ENCODE measurements at places on chromosomes 7 and 10.
A peak's percentile ranks its signal among the peaks of the same experiment; 100 is the strongest.

- DNase-seq, result no peak
Measured at GRCh38 chr7:34916267-34916666, 121.0 kb downstream of the DPY19L1 start.

DNA sequence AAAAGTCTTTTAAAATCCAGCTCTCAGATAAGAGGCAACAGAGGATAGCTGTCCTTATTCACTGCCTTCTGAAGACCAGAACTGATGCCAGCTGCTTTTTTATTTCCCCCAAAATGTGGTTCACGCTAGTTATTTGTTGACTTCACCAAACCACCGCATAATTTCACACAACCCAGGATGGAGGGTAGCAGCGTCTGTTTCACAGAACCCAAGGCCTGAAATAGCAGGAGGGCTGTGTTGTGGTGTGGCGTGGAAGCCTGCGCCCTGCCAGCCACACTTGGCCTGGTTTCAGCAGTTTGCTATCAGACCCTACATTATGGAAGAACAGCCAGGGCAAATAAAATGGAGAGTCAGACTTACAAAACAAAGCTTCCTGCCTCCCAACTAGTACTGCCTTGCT is 155.4 kb downstream of the DYNC1I1 start:
- DNase-seq, result no peak

- no peak for DNase-seq
Measured at GRCh38 chr7:42742318-42742717, 169.6 kb downstream of the C7orf25 start.

DNA sequence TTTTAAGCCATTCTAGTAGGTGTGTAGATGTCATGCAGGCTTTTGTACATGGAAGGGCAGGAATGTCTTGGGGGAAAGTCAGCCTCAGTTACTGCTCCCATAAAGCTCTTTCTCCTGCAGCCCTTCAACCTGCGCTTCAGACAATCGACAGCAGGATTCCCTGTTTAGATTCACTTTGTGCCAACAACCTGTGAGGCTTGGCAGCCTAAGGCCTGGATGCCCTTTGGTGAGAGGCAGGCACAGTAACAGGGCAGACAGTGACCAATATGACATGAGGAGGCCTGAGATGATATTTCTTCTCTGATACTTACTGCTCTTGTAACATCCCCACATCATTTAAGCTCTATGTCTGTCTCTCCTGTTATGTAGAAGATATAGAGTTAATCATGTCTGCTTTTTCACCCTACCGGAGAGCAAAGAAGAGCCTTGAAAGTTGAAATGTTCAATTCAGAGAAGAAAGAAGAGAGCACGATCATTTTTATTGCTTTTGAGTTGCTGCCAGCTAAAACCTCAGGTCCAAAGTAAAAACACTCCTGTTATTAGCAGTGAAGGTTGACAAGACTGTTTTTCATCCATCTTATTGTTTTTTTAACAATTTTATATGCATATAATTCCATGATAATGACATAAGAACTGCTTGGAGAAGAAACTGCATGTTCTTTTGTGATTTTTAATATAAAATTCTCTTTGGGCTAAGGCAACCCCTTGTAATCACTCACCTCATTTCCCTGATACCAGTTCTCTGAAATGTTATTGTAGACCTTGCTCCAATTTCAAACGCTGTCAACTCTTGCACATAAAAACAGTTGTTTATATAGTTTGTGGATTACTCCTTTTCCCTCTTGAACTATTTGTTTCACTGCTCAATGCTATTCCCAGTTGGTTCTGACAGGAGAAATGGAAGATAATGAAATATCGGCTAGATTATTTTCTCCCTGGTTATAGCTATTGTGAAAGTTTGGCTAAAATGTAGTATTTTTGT is 140.9 kb downstream of the GALNT17 start:
- no peak for DNase-seq

GRCh38 chr7:131830681-131831080 is 274.3 kb upstream of the PODXL start:
- DNase-seq, result no peak

GRCh38 chr10:121495719-121496118 is 102.5 kb downstream of the FGFR2 start:
- no peak for DNase-seq

GRCh38 chr7:1814089-1814811 is 144.2 kb downstream of the ELFN1 start:
- no peak for DNase-seq

DNA sequence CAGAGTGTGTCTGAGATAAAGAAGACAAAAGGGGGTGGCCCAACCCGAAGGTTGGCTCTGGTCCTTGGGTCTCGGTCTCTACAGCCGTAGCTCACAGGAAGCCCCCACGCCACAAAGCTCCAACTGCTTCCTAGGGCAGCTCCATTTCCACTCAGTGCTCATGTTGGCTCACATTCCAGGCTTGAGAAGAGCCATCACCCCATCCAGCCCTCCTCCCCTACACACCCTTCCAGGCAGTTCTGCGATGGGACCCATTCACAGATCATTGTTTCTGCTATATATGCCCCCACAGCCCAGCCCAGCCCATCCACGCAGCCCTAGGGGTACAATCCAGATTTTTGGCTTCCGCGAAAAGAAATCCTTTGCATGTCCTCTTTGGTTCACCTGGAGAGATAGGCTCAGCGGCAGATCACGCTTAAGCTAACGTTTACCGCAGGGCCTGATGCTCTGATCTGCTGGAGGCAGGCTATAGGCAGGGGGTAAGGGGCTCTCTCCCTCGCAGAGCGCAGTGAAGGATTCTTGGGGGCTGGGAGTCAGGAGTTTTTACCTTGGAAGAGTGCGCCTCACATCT is 6.2 kb upstream of the HOXA11 start:
- no peak for DNase-seq

DNA sequence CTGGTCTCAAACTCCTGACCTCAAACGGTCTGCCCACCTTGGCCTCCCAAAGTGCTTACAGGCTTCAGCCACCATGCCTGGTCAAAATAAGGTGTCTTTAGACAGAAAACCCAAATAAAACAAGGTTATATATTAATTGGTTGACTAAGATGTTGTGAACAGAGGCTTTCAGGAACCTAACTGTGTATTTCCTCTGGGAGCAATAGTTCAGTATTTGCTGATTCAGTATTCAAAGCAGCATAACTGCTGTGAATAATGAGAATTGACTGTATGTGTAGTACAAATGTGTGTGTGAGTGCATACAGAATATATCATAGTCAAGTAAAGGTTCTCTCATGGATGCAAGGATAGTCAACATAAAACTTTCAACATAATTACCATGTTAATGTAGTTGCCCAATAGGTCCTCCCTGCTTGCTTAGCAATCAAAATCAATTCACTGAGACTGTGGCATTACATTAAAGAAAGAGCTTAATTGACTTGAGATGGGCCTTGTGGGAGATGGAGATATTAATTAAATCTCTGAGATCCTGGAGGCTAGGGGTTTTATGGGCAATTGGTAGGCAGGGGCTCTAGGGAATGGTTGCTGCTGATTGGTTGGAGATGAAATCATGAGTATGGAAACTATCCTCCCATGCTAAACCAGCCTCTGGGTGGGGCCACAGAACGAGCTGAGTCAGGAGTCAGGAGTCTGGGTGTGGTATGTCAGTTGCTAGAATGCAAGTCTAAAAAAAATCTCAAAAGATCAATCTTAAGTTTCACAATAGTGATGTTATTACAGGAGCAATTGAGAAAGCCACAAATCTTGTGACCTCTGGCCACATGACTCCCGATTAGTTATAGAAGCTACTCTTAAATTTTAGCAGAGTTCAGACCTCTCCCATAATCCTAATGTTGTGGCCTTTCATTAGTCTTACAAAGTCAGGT is 162.7 kb downstream of the AKR1D1 start:
- DNase-seq, result no peak

- no peak for DNase-seq
Measured at GRCh38 chr7:101772508-101773211, 44.8 kb upstream of the CUX1 start.

GRCh38 chr7:30980751-30981150 is 17.0 kb downstream of the GHRHR start:
- no peak for DNase-seq

- peak; percentile 3 for DNase-seq
Measured at GRCh38 chr7:90613088-90613498, 17.0 kb downstream of the CDK14 start.

DNA sequence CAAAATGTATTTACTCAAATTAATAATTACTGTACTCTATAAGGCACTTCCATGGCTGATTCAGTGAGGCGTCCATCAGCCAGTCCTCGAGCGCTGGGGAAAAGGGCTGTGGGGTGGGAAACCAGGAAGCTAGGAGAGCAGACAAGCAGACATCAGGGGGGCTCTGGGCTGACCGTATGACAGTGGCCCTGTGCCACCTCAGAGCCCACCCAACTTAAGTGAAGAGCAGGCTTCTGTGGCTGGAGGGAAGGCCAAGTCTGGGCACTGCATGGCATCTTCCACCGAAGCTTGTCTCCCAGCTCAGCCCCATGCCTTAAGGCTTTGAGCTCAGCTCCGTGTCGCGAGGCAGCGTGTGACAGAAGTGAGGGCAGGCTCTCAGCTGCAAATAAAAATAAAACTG is 464.5 kb upstream of the ZMIZ1 start:
- no peak for DNase-seq

GRCh38 chr7:42237811-42238541 is 967 bp upstream of the GLI3 start:
- DNase-seq, result no peak

GRCh38 chr10:14063531-14064285 is 267.0 kb downstream of the FRMD4A start:
- DNase-seq, result no peak

DNA sequence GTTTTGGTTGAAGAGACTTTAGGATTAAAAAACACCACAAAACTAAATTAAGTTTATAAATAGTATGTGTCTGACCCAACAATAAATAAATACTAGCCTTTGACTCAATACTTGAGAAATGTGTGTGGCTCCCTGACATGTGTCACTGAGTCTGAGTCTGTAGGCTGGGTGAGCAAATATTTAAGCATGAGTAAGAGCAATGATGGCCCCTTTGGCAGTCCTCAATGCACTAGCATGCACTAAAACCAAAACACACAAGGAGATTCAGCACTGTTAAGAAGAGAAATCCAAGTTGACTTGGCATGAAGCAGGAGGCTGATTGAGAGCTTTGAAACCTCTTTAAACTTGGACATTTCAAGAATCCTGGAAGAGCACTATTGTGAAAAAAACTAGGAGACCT is 37.1 kb downstream of the CCDC71L start:
- no peak for DNase-seq

DNA sequence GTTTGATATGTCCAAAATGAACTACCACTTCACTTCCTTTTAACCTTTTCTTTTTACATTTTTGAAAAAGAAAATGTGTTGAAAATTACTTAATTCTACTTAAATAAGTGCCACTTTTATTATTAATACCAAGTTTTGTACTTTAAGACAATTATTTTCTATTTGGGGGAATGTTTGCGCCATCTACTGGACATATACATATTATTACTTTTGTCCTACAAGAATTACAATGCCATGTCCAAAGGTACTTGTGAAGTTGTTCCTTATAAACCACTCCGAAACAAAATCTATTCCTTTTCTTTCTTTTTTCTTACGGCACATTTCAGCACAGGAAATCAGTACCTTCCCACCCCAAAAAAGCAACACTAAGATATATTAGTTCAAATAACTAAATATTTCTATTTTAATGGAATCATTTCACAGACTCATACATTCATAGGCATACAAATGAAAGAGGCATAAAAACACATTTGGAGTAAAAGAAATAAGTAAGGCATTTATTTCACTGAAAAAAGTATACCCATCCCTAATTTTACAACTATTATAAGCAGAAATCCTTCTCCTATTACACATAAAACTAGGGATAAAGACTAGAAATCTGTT is 169.9 kb downstream of the RNF133 start:
- DNase-seq, result peak; percentile 34

DNA sequence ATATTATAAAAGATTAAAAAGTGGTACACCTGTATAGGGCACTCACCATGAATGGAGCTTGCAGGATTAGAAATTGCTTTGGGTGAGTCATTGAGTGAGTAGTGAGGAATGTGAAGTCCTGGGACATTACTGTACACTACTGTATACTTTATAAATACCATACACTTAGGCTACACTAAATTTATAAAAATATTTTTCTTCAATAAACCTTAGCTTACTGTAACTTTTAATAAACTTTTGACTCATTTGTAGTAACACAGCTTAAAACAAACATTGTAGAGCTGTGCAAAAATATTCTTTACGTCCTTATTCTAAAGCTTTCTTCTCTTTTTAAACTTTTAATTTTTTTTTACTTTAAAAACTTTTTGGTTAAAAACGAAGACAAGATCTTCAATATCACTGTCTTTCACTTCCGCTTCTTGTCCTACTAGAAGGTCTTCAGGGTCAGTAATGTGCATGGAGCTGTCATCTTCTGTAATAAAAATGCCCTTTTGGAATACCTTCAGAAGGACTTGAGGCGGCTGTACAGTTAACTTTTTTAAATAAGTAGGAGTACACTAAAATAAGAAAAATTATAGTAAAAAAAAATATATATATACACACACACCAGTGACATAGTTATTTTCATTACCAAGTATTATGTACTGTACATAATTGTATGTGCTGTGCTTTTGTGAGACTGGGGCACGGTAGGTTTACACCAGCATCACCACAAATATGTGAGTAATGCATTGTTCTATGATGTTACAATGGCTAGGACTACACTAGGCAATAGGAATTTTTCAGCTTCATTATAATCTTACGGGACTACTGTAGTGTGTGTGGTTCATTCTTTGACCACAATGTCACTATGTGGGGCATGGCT is 3.5 kb downstream of the STK31 start:
- DNase-seq, result no peak

GRCh38 chr10:85864173-85864549 is 502.4 kb downstream of the GRID1 start:
- no peak for DNase-seq

- DNase-seq, result no peak
Measured at GRCh38 chr10:124705817-124706461, 38.2 kb downstream of the FAM53B start.

- DNase-seq, result peak; percentile 81
Measured at GRCh38 chr10:60140651-60141632, 234.6 kb upstream of the CCDC6 start.

GRCh38 chr10:102508506-102508905 is 4.7 kb downstream of the SUFU start:
- no peak for DNase-seq

DNA sequence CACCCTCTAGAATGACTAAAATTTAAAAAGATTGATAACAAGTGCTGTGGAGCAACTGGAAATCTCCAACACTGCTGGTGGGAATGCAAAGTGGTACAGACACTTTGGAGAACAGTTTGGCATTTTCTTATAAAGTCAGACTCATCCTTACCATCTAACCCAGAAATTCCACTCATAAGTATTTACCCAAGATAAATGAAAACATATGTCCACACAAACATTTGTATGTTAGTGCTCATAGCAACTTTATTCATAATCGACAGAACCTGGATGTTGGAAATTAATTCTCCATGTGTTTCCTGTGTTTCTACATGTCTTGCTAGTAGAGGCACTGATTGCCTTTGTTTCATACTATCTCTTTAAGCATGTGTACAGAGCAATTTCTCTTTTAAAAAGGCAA is 282.4 kb downstream of the AHR start:
- DNase-seq, result no peak

GRCh38 chr10:97325754-97326153 is 6.7 kb downstream of the FRAT1 start:
- peak; percentile 27 for DNase-seq

GRCh38 chr10:88759366-88760101 is at the start of gene LIPN:
Gene LIPN, plus strand, starts transcription at chr10:88760020. Its CDS starts 1,386 bp downstream, at chr10:88761406.
- no peak for DNase-seq

GRCh38 chr7:137269240-137269639 is 74.3 kb downstream of the PTN start:
- DNase-seq, result no peak

Data from NCI-H146 (cell line).